ENCODE measurements at places on chromosomes 7 and 10.
A peak's percentile ranks its signal among the peaks of the same experiment; 100 is the strongest.

DNA sequence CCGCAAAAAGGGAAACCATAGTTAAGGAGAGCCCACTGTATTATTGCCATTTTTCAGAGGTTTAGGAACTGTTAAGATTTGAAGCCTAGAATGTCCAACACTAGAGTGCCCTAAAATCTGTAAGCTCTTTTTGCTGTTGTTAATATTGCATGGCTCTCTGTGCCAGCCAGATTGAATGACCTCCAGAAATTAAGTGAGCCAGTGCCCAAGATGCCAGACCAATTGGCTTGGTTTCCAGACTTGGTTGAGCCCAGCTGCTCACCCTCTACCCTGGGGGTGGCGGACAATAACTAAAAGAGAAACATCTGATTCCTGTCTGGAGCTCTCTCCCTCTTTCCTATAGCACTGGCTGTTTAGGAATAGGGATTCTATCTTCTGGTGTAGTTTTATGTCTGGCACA is 340.1 kb downstream of the PHF14 start:
- no peak for DNase-seq

GRCh38 chr10:31041011-31041410 is 9.3 kb upstream of the ZNF438 start:
- DNase-seq: no peak

DNA sequence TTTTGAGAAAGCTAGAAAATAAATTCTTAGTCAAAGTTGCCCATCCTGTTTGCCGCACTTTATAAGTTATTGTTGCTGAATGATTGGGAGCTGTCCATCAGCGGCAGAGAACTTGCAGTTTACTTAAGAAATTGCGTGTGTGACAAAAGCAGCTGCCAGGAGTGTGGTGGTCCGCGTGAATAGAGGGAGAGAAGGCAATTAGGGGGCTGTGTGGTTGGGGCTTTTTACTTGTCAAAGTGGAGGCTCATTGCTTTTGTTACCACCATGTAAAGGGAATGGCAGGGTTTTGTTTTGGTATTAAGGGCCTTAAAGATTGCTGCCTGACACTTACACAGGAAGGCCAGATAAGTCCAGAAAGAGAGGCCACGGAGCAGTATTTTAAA is 177.8 kb downstream of the TCF7L2 start:
- no peak for DNase-seq

DNA sequence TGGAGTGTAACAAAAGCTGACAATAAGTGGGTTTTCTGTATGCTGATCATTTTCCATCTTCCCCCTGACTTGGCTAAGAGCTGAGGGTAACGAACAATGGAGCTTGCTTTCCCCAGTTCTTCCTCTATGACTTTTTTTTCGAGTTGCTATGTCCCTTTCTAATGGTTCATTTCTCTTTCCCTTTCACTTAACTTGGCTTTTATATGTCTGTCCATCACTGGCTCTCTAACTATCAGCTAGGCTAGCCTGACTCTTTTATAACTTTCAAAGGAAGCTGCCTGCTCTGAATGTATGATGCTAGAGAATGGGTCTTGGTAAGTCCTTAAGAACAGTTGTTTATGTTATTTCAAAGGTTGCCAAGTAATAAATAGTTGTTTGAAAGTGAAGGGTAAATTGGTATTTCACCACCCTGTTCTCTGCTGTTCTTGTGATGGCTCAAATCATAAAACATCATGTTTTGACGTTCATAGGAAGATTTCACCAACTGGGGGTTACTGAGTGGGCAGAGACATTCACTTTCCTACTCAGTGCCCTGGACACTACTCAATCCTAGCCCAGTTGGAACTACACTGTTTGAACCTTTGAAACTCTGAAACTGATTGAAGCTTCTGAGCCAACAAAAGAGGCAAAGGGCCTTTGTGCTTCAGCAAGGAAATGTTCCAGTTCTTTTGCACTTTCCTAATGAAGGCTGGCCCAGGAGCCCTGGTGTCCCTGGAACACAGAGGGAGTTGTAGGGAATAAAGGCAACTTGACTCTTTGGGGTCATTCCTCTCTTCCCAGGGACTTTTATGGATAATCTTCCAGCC is 85.4 kb upstream of the PHYHIPL start:
- DNase-seq: no peak

DNA sequence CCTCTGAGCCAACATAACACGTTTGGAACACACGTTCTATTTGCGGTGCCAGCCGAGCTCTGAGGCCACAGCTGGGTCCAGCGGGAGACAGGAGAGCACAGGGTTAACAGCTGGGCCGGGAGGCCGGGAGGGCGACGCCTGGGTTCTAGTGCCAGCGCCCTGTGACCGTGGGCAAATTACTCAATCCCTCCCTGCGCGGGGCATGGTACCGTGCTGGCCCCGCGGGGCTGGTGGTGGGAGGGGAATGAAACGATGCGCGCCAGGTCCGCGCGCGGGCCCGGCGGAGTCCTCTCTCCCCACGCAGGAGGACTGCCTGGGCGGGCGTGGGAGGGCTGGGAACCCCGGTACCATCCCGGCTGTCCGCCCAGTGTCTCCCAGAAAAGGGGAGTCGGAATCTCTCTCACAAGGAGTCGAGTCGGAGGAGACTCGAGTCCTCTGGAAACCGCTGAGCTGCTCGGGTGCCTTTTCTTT is 30.4 kb downstream of the LEP start:
- no peak for DNase-seq

- no peak for DNase-seq
Observed at GRCh38 chr7:12653518-12653917, 33.9 kb upstream of the ARL4A start.

GRCh38 chr7:90345595-90346335 is 751 bp upstream of the GTPBP10 start:
- peak; percentile 16 for DNase-seq

DNA sequence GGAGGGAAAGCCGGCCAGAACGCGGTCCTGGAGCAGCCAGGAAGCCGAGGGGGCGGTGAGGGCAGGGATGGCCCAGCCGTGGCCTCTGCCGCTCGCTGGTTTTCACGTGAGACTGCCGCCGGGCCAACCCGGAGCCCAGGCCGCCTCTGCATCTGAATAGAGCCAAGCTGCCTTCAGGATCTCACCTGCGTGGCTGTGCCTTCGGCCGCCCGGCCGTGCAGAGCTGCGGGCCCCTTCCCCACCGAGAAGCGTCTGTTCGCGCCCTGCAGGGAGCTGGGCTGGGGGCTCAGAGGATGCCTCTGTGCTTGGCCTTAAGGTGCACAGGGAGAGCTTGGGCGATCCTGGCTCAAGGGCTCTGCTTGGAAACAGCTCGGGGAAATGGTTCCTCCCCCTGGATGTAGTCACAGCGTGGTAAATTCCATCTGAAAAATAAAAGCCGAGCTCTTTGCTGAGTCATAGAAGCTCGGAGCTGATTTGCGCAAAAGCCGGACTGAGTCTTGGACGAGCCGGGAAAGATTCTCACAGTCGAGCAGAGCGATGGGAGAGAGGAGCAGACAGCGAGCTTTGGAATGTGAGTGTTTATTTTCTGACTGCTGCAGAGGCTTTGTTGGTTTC is at the start of gene JAKMIP3:
Gene JAKMIP3, plus strand, starts transcription at position 456 of the 615 bp plus-strand sequence. CDS start 38,863 bp downstream, outside the sequence.
- DNase-seq: no peak

DNA sequence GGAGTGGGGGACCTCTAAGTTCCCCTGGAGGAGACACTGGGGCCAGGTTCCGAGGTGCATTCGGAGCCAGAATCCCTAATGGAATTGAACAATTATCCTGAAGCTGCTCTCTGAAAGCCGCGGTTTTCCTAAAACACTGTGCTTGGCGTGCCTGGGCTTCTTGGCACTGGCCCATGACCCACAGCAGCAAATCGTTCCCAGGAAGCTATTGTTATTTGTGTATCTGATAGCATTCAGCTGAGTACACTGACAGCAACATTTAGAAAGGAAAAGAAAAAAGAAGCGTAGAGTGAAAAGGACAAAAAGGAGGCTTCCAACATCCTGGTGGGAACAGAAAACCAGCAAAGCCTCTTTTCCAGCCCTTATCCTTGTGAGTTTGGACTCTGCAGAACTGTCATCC is 339.8 kb downstream of the FRMD4A start:
- no peak for DNase-seq

GRCh38 chr7:41745451-41745850 is 42.6 kb upstream of the INHBA start:
- DNase-seq: no peak

GRCh38 chr7:133060004-133060403 is 21.9 kb downstream of the CHCHD3 start:
- peak; percentile 1 for DNase-seq

GRCh38 chr10:13615650-13616300 is 29.0 kb downstream of the PRPF18 start:
- DNase-seq: no peak

DNA sequence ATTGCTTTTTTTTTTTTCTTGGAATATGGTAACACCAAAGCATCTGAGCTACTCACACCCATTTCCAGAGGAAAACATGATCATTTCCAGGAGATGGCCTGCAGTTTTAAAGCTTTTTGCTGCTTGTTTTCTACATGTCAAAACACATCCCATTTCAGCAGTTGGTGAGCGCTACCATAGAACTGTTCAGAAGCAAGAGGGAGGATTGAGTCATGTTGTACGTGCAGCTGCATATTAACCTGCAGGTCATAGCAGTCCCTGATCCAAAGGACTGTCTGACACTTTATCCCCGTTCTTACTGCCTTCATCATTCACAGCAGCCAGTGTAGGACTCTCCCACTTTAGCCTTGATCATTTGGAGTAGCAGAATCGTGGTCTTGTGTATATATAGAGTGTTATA is 124.6 kb downstream of the AUTS2 start:
- DNase-seq: no peak

GRCh38 chr10:71076473-71077142 is 135.8 kb upstream of the UNC5B start:
- DNase-seq: no peak

DNA sequence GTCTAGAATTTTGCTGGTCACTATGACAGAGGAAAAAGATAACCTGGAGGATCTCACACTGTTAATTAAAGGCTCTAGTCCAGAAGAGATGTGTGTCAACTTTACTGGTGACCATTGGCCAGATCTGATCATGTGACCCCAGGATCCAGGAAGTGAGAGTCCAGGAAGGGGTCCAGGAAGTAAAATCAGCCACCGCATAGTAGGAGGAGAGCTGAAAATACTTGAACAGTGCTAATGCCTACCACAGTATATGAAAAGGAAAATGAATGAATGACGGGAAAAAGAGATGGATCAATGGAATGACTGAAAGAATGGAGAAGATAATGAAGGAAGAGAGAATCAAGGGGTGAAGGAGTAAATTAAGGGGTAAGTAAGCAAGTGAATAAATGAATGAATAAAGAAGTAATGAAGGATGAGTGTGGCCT is 415.3 kb downstream of the RPS24 start:
- no peak for DNase-seq

DNA sequence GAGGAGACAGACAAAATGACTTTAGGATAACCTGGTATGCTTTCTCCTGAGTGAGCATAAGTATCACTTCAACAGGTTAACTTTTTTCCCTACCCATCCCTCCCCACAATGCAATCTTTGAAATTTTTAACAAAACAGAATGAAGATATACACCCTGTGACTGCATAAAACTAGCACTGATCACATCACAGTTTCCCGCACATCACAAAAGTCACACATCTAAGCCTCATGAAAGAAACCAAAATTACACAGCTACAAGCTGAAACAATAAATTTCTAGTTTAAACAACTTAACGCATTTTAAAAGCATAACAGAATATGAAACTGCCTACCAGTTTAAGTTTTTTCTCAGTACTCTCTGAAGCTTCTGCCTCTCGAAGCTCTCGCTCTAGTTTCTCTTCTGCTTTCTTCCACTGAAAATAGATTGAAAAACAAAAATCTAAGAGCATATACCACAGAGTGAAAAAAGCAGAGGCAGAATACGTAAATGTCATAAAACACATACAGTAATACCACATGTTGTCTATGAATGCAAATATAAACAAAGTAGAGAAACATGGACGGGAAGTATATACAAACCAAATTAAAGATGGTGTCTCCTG is 18.1 kb downstream of the NOC3L start:
- DNase-seq: peak; percentile 51

DNA sequence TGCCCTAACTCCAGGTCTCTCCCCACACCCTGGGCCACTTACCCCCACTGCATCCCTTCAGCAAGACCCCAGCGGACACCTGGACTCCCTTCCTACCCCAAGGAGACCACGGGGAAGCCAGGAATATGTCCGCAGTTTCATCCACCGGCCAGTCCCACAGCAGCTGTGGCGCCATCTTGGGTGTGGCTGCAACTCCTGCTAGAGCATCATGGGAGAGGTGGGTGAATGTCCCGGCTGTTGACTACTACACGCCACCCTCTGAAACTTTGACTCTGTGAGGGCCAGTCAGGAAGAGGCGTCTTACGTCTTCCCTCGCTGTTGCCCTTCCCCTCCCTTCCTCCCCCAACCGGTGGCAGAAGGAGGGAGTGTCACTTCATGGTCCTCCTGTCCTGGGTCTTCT is 238.3 kb upstream of the RNF32 start:
- DNase-seq: no peak

DNA sequence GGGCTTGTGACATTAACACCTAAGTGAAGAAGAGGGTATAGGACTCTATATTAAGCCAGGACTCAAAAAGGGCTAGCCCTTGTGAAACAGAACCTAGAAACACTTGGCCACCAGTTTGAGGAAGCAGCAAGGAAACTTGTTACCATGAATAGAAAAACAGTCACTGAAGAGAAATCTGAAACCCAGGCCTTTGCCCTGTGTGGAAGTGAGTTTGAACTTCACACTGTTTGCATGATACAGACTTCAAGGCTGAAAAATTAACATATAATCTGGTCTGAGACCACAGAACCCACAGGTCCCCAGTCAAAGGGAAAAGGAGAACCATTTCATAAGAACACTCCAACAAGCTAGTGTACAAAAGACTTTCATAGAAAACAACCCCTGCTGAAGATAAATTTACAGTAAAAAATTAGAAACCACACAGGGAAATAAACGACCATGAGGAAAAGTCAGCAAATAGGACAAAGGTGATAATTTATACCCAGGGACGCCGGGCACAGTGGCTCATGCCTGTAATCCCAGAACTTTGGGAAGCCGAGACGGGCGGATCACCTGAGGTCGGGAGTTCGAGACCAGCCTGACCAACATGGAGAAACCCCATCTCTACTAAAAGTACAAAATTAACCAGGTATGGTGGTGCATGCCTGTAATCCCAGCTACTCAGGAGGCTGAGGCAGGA is 76.1 kb downstream of the SKIDA1 start:
- no peak for DNase-seq

DNA sequence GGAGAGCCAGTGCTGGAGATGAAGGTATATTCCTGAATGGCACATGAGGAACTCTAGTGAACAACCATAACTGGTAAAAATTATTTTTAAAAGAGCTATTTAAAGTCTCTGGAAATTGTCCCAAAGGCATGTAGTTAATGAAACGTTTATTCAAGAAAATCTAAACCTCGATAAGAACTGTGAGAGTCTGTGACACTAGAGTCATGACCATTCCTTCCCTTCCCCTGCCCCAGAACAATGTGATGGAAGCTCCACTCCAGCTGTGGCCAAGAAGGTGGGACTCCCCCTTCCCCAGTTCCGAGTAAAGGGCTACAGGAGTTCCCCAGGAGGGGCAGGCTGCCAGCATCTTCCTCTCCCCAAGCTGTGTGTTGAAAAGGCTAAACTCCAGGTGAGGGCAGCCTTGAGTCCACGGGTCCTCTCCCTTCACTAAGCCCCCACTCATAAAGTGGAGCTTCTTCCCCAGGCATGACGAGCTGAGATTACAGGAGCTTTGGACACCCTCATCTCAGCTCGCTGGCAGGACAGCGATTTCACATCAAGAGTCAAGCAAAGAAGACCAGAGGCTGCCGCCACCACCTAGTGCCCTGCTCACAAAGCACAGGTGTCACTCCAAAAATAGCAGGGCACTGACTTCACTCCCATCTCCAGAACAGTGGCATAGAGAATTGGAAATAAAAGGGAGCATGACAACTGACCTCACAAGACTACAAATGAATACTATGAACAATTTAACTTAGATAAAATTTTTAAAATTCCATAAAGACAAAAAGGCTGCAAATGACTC is 68.5 kb downstream of the NHLRC2 start:
- DNase-seq: no peak

All from naive B cell (primary cell).